ENCODE measurements at places on chromosomes 4 and X.

- DNase-seq = no peak
Observed at GRCh38 chr4:119832776-119833175, 204.2 kb upstream of the PDE5A start.

DNA sequence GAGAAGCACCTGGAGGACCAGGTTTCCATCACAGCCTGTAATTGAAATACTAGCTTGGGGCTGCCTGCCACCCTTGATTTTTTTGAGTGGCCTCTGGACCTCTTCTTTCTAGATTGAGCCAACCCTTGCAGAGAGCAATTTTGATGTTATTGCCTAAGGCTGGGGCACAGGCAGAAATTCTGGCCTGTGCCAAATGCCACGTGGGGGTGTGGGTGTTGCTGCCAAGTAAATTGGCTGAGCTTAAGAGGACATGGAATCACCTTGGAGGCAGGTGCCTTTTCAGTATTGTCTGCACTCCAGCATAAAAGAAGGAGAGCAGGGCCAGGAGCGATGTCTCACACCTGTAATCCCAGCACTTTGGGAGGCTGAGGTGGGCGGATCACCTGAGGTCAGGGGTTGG lies 286.1 kb upstream of the PRPS2 start:
- no peak for DNase-seq

- DNase-seq = no peak
Observed at GRCh38 chrX:130162094-130162735, 3.4 kb downstream of the AIFM1 start.

GRCh38 chr4:186727977-186728519 lies 4.4 kb upstream of the FAT1 start:
- no peak for DNase-seq

DNA sequence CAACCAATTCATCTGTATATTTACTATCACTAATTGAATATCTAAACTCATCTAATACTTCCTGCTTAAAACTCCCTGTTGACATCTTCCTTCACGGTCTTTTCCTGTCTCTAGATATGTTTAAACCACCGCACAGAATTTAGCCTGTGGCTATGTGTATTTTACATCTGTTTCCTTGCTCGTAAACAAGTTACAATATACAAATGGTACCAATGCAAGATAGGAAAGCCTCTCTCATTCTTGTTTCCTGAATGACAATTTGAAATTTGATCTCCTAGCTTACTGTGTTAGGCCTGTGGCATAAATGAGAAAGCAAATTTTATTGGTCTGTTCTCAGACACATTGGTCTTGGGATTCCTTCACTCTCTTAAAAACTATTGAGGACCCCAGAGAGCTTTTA lies 89.7 kb upstream of the PCDH7 start:
- no peak for DNase-seq

DNA sequence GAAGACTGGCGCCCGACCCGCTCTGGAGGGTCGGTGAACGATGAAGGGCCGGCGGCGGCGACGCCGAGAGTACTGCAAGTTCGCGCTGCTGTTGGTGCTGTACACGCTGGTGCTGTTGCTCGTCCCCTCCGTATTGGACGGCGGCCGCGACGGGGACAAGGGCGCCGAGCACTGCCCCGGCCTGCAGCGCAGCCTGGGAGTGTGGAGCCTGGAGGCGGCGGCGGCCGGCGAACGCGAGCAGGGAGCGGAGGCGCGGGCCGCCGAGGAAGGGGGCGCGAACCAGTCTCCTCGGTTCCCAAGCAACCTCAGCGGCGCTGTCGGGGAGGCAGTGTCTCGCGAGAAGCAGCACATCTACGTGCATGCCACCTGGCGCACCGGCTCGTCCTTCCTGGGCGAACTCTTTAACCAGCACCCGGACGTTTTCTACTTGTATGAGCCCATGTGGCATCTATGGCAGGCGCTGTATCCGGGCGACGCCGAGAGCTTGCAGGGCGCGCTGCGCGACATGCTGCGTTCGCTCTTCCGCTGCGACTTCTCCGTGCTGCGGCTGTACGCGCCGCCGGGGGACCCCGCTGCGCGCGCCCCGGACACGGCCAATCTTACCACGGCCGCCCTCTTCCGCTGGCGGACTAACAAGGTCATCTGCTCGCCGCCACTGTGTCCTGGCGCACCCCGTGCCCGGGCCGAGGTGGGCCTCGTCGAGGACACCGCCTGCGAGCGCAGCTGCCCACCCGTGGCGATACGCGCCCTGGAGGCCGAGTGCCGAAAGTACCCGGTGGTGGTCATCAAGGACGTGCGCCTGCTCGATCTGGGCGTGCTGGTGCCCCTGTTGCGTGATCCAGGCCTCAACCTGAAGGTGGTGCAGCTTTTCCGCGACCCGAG lies 568 bp downstream of the CHST7 start:
- peak; percentile 43 for DNase-seq

GRCh38 chr4:164977243-164978164 lies at the start of gene TRIM61:
Gene TRIM61 (minus strand): TSS chr4:164977657. CDS start chr4:164970002, 7,655 bp downstream.
- peak; percentile 20 for DNase-seq

All from activated T-cell treated with anti-CD3 and anti-CD28 coated beads for 1 hour (primary cell).